T-helper 1 cell (primary cell): ENCODE measurements at places on chromosomes 3 and 15.

- DNase-seq = no peak
These were observed 542 bp downstream of the GABRA5 start for GRCh38 chr15:26867200-26868007.

DNA sequence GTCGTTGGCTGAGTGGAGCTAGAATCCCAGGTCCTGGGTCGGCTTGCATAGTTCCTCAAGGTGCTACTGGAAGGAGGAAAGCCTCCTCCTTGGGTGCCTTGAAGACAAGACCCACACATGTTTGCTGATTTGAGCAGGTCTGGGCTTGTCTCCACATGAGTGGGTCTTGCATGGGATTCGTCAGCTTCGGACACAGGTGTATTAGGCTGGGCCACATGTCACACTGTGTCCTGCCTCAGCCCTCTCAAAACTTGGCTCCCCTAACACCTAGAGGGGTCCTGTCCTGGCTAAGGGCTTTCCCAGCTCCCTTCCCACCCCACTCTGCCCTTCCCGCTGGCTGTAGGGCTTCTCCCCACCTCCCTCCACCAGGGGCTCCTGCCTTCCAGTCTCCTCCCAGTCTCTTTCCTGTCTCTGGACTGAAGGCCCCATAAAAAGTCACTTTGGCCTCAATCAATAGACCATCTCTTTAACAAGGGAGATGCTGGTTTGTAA is 73.0 kb upstream of the ADPGK start:
- DNase-seq = no peak

GRCh38 chr15:76199106-76200082 is 111.9 kb downstream of the ETFA start:
- no peak for DNase-seq

DNA sequence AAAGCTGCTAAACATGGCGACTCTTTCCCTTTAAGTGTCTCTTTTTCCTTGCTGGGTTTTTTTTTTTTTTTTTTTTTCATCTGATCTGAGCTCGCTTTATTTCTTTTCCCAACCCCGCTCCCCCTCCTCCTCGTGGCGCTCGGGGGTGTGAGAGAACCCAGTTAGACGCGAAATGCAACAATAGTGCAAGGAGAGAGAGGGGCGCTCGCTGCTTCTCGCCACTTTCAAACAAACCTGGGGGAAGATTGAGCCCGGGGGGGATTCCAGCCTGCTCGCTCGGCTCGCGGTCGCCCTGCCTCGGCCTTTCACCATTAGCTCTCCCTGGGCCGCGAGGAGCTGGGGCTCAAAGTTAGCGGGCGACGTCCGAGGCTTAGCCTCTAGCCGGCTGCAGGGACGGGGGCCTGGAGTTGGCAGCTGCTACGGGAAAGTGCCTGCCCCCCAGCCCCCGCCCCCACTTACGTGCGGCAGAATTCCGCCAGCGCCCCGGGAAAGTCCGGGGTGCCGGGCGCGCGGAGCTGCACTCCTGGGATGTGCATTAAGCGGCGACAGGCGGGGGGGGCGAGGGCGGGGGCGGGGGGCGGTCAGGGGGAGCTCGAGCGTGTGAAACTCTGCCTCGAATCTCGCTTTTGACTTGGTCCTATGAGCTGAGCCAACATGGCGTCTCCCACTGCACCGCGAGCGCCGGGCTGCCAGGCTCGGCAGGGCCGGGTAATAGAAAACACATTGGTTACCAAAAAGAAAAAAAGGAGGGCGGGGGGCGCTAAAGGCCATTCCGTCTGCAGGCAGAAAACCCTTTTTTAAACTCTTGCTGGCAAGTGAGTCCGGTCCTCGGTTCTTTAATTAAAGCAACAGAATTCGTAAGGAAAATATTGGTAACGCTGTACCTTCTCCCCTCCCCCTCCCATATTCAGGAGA is 10.4 kb downstream of the NR2F2 start:
- DNase-seq = no peak

- no peak for DNase-seq
These were observed 29.8 kb upstream of the APOD start for GRCh38 chr3:195613468-195614069.

DNA sequence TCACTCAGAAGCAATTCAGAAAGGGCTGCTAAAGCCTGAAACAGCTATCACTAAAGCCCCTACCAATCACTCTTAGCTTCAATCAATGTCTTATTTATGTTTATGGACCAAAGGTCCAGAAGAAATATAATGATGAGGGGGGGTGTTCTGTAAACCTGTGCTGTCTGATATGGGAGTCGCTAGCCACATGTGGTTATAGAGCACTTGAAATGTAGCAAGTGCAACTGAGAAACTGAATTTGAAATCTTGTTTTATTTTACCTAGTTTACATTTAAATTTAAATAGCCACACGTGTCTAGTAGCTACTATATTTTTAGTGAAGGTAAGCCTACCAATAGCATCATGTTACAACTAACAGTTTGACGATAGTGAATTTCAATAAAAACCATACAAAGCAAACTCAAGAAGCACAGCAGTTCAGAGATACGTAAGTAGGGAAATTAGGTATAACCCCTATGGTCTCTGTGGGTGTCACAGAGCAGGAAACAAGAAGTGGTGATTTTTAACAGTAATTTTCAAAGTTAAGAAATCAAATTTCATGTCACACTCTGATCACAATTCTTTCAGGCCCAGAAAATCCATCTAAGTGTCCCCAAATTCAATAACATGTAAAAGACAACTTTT is 3.6 kb downstream of the POU1F1 start:
- no peak for DNase-seq

DNA sequence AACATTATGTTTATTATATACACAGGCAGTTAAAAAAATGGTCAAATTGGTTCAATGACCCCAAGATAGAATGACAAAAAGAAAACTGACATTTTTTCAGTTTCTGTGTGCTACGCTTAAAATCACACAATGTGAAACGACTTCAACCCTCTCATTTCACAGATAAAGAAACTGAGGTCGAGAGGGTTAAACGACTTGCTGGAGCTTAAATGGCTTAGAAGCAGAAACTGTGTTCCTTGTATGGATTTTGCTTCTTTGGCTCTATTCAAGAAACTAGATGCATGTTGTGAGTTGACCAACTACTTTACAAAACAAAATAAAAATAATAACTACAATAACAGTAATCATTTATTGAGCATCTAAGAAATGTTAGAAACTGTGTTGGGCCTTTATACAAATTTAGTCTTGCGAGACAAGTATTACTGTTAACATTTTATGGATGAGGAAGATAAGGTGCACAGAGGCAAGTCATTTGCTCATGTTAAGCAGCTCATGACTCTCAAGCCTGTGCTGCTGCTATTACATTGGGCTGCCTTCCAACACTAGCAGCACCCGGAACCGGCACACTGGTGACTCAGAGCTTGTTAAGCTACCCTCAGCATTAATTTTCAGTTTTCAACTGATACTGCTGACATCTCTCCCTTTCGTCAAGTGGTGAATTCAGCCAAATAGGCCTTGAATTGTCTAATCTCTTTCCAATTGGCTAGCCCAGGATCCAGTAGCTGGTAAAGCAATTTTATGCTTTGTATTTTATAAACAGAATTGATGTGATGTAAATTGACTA is 487.6 kb downstream of the NAALADL2 start:
- no peak for DNase-seq

DNA sequence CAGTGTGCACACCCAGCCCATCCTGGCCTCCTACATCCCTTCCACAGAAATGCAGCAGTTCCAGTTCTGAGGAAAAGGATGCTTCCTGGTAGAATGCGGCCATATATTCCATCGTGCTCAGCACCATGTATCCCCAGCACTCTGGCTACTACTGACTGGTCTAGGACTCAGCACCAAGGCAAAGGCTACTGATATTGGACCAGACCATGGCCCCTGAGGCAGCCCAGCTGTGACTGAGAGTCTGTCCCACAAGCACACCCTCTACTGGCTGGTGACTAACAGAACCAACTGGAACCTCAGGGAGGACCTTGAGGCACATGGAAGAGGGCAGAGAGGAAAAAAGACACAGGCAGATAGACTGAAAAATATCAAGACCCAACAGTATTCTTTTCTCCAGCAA is 30.0 kb downstream of the TARS3 start:
- no peak for DNase-seq

DNA sequence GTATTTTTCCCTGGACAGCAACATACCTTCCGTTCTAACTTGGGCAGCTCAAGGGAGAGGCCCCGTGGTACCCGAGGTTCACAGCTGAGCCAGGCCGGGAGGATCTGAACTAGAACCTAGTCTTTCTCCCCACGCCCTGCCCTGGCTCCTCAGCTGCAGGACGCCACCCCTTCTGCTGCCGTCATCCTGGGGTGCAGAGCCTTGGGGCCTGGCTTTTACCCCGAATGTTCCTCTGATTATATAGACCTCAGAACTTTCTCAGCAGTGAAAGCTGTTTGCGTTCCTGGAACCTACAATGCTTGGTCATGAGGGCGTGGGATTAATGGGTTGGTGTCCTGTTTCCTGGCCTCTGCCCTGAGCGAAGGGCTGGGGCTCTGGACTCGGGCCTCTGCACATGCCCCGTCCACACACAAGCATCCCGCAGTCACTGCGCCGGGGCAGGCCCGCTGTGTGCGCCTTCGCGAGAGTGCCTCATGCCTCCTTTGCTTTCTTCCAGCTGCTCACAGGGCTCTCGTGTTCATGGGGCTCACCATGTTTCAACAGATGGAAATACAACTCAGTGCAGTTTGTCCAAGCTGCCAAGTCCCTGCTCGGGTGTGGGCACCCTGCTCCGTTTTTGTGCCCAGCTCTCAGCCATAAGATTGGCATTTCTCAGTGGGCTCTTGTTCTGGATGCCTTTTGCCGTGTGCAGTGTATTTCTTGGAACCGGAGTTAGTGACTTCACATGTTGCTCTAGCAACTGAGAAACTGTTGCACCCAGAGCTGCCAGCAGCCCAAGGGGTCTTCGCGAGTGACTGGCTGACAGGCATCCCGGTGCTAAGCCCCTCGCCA is 20.4 kb downstream of the SYNM start:
- no peak for DNase-seq

GRCh38 chr3:127167315-127168043 is 25.5 kb upstream of the PRR23E start:
- no peak for DNase-seq

DNA sequence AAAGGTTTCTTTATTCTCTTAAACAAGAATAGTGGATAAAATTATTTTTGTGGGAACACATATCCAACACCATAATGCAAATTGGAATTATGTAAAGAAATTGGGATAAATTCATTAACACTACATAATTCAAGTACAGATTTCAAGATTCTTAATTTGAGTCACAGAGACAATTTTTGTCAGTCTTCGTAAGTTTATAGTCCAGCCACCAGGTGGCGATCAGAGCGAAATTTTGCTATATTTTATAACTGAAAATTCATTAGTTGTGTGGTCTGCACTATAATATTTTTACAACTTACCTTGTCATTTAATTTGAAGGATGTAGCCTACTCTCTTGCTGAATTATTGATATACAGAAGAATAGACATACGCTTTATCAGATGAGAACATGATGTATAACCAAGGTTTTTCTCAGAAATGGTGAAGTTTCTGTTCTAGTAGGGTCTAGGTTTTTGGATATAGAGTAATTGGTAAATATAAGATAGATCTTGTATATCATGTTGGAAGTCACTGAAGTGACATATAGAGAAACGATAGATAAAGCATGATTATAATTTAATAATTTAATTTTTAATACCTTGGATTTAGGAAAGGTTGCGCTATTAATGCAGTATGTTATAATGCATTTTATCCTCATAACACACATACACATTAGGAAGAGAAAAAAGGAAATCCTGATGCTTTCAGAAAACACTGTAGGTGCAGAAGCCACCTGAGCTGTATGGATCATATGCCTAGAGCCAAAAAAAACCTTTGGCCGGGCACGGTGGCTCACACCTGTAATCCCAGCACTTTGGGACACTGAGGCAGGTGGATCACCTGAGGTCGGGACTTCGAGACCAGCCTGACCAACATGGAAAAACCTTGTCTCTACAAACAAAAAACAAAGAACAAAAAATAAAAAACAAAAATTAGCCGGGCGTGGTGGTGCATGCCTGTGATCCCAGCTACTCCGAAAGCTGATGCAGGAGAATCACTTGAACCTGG is 31.7 kb downstream of the PLSCR4 start:
- DNase-seq = peak; percentile 9

DNA sequence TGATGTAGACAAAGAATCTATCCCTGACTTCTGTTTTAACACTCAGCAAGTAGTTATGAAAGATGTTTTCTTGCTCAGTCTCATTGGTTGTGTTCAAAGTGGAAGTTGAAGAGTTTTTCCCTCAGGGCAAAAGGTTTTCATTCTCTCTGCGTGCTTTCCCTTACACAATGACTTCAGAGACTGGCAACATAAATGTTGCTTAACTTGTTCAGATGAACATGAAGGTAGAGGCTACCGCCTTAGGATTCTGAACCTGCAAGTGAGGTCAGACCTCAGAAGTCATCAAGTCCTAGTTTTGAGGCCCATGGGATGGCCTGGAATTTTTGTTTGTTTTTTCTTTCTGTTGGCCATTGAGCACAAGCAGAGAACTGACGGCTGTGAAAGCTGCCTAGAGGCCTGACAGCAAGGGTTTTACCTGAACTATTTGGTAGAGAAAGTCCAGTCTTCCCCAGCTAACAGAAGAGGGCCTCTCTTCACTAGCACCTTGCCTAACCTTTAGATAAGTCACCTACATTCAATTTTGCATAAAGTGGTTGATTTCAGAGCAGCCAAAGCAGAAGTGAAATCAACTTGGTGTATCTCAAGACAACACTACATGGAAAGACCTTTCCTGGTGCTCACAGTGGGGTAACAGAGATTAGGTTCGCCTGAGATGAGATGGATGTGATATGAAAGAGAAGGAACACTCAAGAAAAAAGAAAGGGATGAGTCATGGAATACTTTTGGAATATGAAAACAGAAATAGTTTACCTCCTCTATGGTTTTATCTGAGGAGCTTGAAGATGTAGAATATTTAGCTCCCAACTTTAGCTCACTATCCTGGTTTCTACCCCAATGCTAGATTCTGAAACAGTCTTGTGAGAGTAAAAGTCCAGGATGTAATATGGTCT is 53.6 kb upstream of the AP4E1 start:
- DNase-seq = no peak

- no peak for DNase-seq
These were observed 59.9 kb downstream of the FAM43A start for GRCh38 chr3:194745422-194746184.

DNA sequence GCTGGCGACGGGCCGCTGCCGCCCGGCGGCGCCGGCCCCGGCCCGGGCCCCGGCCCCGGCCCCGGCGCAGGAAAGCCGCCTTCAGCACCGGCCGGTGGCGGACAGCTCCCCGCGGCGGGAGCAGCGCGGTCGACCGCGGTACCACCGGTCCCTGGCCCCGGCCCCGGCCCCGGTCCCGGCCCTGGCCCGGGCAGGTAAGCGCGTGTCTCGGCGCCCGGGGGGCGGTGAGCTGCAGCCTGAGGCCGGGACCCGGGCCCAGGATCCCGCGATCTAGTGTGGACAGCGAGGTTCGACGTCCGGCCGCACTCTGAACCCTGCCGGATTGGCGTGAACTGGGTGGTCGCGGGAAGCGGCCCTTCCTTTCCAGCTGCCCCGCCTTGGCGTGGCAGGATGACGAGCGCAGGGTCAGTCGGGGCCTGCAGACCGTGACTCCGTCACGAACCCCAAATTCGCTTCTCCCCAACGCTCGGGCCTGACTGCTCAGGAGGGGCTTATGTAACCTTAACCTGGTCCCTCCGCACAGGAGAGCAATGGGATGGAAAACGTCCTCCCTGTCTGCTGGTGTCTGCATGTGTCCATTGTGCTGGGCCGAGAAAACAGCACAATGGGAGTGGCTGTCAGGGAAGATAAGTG is 472 bp downstream of the BSN start:
- DNase-seq = no peak

- peak; percentile 3 for DNase-seq
These were observed 198.3 kb downstream of the UBE3A start for GRCh38 chr15:25240461-25241021.

- no peak for DNase-seq
These were observed 279.0 kb downstream of the MFSD1 start for GRCh38 chr3:159080821-159081220.

- DNase-seq = no peak
These were observed 29.4 kb downstream of the RNU5B-1 start for GRCh38 chr15:65333856-65334255.
